Body of pancreas (tissue), 4 donors: ENCODE measurements at places on chromosomes 1 and 21.

- no peak for DNase-seq
Observed at GRCh38 chr21:45827302-45827692, 154.3 kb upstream of the COL6A1 start.

GRCh38 chr1:54645806-54646676 lies 4.5 kb downstream of the MROH7 start:
- DNase-seq, result no peak

GRCh38 chr1:153598309-153599172 lies 14.4 kb downstream of the S100A16 start:
- no peak for DNase-seq

DNA sequence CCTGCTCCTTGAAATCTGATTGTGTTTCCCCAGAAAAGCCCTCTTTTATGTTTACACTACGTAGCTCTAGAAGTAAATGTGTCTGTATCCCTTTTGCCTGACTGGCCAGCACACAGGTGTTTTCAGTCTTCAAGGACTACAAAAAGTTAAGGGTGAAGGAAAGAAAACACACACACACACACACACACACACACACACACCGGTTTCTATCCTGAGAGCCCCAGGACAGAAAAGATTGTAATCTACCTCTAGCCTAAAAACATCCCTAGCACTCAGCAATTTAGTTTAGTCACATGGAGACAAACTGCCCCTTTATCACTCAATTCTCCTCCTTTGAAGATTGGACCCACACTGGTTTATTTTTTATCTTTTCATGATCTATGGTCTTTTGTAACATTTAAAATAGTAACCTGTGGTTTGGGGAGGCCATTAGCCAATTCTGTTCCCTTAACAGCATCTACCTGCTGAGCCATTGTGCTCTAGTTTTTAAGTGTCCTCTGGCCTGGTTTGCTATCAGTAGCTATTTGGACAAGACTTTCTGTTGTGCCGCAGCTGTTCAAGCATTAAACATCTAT lies 15.8 kb upstream of the TRIM45 start:
- DNase-seq, result no peak

GRCh38 chr1:201022493-201022819 lies 1.1 kb downstream of the KIF21B start:
- DNase-seq, result no peak

GRCh38 chr1:238664139-238664538 lies 722.2 kb upstream of the CHRM3 start:
- DNase-seq, result no peak

DNA sequence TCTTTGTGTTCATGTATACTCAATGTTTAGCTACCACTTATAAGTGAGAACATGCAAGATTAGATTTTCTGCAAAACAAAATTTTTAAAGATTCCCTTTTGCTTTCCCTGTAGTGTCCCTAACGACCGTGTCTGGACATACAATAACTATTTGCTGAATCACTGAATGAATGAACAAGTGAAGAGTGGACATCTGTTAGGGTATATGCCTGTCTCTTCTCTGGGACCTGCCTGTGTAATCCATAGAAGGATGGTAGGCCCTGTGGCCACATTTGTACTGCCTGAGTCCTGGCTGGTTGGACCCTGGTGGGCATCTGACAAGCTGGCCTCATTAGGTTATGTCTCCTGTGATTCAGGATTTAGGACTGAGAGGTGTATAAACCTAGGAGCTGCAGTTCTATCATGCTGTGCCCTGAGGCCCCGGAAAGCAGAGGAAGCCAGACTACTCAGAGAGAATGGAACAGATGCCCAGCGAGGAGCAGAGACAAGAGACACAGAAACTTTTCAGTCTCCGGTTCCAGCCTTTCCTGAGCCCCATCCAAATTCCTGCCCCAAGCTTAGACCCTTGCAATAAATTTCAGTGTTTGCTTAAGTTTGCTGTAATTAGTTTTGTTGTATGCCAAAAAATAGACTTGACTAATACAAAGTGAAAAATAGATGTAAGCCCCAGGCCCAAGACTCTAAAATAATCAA lies 7.5 kb upstream of the NCF2 start:
- DNase-seq, result no peak

- no peak for DNase-seq
Observed at GRCh38 chr1:91124989-91125417, 103.2 kb upstream of the ZNF644 start.

GRCh38 chr1:61284248-61284854 lies 202.0 kb downstream of the NFIA start:
- DNase-seq, result no peak

DNA sequence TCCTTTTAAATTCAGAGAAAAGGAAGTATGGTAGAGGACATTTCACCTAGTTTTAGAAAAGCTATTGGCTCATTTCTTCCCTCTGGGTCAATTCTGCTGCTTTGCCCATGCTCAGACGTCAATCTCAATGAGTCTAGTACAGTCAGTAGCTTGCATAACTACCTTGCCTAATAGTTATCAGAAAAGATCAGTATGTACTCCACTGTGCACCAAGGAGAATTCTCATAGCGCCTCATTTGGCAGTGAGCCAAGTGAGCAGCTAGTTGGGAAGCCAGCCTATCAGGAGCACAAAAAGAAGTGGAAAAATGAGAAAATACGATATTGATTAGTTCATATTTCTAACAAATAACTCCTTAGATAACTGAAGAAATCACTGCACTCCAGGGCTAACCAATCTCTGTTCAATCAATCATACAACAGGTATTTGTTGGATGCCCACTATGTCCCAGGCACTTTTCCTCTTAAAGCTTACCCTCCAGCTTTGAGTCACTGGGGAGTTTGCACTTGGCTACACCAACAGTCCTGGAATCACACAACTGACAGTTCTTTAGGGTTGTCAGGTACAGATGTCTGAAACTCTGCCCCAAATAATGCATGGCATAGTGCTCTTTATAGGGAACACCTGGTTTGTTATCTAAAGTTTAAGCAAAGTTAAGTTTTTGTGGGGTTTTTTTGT lies 50.2 kb downstream of the PRDX6 start:
- DNase-seq, result no peak

DNA sequence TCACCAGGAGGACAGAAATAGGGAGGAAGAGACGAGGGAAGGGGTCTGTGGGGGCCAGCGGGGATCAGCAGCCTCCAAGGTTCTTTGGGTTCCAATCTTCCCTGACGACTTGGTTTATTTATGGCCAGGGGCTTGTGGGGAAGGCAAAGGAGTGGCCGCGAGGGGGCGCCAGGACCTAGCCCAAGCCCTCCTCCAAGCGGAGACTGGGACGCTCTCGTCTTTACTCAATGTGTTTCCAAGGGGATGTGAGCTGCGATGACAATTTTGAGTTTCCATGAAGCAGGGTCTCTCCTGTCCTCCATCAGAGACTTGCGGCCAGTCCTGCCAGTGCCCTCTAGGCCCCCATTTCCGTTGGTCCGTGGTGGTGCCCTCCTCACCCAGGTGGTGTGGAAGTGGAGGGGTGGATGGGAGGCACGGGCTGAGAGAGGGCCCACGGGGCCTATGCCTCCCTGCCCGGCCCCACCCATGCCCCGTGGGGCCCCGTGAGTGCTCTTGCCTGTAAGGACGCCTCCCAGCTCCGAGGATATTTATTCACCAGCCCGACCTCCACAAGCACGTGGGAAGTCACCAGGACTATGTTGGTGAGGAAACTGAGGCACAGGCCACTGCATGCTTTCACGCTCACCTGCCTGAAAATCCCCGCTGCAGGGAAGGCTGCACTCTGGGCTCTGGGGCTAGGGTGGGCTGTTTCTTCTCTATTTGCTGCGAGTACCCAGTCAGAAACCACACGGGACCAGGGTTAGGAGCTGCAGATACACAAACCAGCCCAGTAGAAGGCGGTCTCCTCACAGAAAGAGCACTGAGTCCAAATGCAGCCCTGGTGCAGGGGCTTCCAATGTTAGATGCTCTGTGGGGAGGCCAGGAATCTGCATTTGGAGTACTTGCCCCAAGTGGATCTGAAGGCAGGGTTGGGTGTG lies 26.5 kb downstream of the DMRTB1 start:
- peak; percentile 72 for DNase-seq

GRCh38 chr21:44615911-44616590 lies 4.2 kb downstream of the KRTAP10-8 start:
- DNase-seq, result no peak

GRCh38 chr1:169064103-169064502 lies 42.4 kb upstream of the ATP1B1 start:
- no peak for DNase-seq

GRCh38 chr1:197799271-197799670 lies 24.0 kb upstream of the DENND1B start:
- DNase-seq, result no peak

- no peak for DNase-seq
Observed at GRCh38 chr1:53606651-53607051, 132.3 kb downstream of the GLIS1 start.

- no peak for DNase-seq
Observed at GRCh38 chr21:44695184-44695583, 1.8 kb upstream of the KRTAP10-12 start.

DNA sequence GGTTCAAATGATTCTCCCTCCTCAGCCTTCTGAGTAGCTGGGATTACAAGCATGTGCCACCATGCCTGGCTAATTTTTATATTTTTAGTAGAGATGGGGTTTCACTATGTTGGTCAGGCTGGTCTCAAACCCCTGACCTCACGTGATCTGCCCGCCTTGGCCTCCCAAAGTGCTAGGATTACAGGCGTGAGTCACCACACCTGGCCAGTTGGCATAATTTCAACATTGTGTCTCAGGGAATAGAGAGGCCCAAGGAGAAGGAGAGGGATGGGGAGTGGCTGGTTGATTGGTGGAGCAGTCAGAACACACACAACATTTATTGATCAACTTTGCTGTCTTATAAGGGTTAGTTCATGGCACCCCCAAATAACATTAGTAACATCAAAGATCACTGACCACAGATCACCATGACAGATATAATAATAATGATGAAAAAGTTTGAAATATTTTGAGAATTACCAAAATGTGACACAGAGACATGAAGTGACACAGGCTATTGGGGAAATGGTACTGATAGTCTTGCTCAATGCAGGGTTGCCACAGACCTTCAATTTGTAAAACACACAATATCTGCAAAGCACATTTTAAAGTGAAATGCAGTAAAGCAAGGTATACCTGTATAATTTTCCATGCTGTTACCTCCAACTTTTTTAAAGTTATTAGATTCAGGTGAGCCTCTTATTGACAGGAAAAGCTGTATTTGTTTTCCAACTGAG lies 15.8 kb upstream of the CYB5R1 start:
- DNase-seq, result no peak

- DNase-seq, result no peak
Observed at GRCh38 chr1:87644033-87644578, 315.4 kb downstream of the LMO4 start.

- no peak for DNase-seq
Observed at GRCh38 chr1:39268906-39269305, 64.4 kb downstream of the MACF1 start.

GRCh38 chr1:67736750-67737149 lies 51.7 kb downstream of the GADD45A start:
- no peak for DNase-seq

DNA sequence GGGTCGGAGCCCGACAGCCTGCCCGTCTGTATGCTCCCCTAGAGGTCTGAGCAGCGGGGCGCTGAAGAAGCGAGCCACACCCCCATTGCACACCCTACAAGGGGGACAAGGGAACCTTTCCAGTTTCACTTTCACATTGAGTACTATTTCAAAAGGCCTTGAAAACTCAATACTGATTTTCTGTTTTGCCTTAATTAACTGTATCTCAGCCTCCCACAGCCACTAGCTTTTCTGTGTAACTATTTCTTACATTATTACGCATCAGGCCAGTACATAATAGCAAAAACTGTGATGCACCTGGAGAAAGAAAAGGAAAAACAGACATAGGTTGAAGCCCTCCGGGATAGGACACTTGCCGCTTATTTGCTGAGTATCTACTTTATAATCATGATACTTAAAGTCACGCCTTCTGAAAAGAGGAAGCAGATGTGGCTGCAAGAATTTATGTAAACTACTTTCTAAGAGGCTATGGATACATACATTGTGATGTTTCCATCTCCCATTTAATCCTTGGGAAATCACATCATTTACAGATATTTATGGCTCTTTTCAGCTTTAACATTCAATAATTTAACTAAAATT lies 1719.5 kb downstream of the MRPL39 start:
- no peak for DNase-seq

GRCh38 chr1:56456435-56457101 lies 122.8 kb downstream of the PLPP3 start:
- DNase-seq, result no peak

- DNase-seq, result no peak
Observed at GRCh38 chr1:2602311-2602835, 15.8 kb downstream of the PRXL2B start.

DNA sequence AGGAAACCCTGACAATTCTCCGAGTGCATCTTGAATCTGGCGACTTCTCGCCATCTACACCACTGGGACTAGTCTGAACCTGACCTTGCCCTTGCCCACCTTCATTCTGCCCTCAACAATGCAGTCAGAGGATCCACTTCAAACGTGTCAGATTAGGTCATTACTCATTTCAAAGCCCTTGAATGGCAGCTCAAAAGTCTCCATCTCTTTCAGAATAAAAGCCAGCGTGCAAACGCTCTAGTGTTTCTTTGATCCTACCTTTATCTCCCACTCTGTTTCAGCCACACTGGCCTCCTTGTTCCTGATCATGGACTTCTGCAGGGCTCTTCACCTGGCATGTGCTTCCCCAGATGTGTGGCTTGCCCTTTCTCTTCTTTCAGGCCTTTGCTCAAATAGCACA lies 31.3 kb downstream of the SLC30A1 start:
- DNase-seq, result no peak

DNA sequence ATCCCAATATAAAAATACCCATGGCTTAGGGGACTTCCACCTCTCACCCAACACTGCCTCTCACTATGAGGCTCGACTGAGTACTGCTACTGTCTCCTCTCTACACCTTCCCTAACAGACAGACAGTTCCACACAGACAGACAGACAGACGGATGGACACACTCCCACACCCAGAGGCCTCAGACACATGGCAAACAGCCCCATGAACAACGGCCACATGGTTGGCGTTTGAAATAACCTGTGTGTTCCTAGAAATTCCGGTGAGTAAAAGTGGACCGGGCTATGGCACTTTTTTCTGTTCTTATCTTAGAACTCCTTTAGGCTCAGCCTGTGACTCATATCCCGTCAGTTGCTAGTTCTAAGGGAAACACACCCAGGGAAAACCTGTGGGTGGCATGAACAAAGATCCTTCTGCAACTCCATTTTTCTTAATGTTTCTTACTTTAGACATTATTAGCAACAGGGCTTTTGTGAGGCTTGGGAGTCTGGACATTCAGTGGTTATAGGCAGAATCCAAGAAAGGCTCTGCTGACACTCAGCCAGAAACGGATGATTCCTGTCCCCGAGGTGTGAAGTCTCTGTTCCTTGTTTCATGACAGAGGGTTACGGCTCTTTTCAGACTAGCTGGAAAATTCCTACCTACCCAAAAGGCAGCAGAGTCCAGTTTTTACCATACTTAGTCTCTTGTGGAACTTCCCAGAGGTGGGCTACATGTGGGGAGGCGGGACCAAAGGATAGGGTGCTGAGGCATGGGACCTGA lies 90.5 kb upstream of the TLR5 start:
- DNase-seq, result no peak

DNA sequence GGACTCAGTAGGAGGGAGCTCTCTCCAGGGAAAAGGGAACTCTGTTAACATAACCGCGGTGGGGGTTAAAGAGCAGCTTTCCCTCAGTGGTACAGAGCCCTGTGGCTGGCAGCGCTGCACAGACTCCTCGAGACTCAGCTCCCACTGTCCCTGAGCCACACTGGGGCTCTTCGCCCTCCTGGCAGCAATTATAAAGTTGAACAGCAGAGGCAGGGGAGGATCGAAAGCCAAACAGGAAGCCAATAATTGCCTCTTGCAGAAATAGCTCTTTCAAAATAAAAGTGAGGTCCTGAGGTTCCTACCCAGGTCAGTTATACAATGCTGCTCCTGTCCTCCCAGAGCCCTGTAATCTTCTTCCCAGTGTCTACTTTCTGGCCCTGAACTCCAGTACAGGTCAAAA lies 77.0 kb downstream of the FAM78B start:
- DNase-seq, result no peak
